Uterus (tissue), 4 donors: ENCODE measurements at places on chromosomes 12 and 14. TPM values are rescaled to one million over a fixed set of nuclear protein-coding genes. Genes with fewer than 3 reads are reported as not detected.

EPYC gene
- 0.14 TPM for total RNA-seq

ALDH6A1 gene
- 61.5 TPM for total RNA-seq

RAD51AP1 gene
- not detected for total RNA-seq

AJUBA gene
- total RNA-seq, result 51.7 TPM

NRIP2 gene
- 9.5 TPM for total RNA-seq

LRRC43 gene
- total RNA-seq, result not detected
